ENCODE measurements at places on chromosomes 3 and 15.
A peak's percentile ranks its signal among the peaks of the same experiment; 100 is the strongest.

DNA sequence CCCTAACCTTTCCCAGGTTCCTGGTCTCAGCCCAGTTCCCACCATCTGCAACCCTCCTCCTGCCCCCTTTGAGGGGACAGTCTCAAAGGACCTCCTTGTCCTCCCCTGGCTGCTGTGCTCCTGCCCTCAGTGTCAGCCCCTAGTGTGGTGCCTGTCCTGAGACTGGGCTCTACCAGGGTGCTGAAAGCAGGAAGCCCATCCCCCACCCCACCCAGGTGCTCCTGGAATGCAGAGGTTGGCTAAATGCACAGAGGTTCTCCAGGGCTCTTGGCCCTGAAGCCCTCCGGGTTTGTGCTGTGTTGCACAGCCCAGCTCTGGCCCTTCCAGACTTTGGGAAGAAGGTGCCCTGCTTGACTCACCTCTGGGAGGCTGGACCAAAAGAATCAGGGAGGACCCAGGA, 21.8 kb downstream of the C3orf18 start:
- no peak for DNase-seq

DNA sequence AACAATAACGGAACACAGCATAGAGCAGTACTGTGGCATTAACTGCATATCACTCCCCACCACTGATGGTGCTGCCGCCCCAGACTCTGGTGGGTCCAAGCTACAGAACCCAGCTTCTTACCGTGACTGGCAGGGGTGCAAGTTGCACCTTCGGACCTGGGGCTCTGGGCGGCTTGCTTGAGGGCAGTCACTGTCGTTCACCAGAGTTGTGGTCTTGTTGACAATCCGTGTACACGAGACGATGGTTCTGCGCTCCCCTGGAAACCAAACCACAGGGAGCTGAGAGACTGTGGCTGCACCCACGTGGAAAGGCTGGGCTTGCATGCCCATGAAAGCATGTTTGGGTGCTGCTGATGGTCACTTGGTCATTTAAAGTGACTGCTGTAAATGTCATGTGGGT, 293.0 kb downstream of the ADAMTS17 start:
- no peak for DNase-seq

- DNase-seq: peak; percentile 76
These were observed 3.8 kb upstream of the LARP6 start for GRCh38 chr15:70857562-70858285.

GRCh38 chr3:32018757-32019564, 37.4 kb downstream of the ZNF860 start:
- peak; percentile 54 for DNase-seq
